Tibial nerve (tissue), 4 donors: ENCODE measurements at places on chromosomes 11 and 22. TPM values are rescaled to one million over a fixed set of nuclear protein-coding genes. Genes with fewer than 3 reads are reported as not detected.

GRCh38 chr11:84686716-84687115, 940.4 kb downstream of the DLG2 start:
- no peak for DNase-seq

- DNase-seq, result no peak
Measured at GRCh38 chr11:104799251-104799650, 99.0 kb downstream of the CASP12 start.

- no peak for DNase-seq
Measured at GRCh38 chr11:66856496-66857233, at the start of gene LRFN4. Gene LRFN4 (plus strand): TSS chr11:66857064. CDS start chr11:66857745, 681 bp downstream.

DNA sequence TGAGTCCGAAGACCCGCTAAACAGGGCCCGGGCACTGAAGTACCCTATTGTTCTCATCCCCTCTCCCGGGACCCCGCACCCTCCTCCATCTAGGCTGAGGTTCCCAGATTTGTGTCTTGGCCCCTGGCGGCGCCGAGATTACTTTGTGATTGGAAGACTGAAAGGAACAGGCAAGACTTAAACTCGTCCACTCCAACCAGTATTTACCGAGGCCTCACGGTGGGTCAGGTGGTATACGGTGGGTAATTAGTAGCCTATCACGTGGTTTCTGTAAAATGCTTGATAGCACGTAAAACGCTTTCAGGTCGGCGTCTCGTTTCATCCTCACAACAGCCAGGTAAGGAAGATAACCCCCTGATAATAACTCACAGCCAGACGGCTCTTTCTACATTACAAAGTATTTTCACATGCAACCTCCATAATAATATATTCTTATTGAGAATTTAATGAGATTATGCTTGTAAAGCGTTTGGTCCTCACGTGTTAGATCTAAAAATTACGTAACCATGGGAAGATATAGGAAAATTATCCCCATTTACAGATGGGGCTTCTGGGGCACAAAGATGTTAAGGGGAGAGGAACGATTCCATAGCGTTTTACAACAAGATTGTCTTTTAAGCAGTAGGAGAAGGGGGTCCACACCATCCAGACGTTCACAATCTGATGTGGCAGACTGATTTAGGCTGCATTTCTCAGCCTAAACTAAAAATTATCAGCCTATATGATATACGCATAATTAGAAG, 642 bp upstream of the PIK3C2A start:
- no peak for DNase-seq

- DNase-seq, result no peak
Measured at GRCh38 chr11:100874203-100874602, 187.1 kb downstream of the ARHGAP42 start.

DNA sequence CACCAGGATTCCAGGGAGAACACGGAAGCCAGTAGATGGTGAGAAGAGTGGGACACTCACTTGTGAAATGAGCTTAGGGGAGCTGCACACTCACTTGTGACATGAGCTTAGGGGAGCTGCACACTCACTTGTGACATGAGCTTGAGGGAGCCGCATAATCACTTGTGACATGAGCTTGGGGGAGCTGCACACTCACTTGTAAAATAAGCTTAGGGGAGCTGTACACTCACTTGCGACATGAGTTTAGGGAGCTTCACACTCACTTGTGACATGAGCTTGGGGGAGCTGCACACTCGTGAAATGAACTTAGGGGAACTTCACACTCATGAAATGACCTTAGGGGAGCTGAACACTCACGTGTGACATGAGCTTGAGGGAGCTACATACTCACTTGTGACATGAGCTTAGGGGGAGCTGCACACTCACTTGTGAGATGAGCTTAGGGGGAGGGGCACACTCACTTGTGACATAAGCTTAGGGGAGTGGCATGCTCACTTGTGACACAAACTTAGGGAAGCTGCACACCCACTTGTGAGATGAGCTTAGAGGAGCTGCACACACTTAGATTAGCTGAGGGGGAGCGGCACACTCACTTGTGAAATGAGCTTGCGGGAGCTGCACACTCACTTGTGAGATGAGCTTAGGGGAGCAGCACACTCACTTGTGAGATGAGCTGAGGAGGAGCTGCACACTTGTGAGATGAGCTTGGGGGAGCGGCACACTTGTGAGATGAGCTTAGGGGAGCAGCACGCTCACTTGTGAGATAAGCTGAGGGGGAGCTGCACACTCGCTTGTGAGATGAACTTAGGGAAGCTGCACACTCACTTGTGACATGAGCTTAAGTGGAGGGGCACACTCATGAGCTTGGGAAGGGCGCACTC, 59.0 kb downstream of the NCAPD3 start:
- DNase-seq, result no peak

DNA sequence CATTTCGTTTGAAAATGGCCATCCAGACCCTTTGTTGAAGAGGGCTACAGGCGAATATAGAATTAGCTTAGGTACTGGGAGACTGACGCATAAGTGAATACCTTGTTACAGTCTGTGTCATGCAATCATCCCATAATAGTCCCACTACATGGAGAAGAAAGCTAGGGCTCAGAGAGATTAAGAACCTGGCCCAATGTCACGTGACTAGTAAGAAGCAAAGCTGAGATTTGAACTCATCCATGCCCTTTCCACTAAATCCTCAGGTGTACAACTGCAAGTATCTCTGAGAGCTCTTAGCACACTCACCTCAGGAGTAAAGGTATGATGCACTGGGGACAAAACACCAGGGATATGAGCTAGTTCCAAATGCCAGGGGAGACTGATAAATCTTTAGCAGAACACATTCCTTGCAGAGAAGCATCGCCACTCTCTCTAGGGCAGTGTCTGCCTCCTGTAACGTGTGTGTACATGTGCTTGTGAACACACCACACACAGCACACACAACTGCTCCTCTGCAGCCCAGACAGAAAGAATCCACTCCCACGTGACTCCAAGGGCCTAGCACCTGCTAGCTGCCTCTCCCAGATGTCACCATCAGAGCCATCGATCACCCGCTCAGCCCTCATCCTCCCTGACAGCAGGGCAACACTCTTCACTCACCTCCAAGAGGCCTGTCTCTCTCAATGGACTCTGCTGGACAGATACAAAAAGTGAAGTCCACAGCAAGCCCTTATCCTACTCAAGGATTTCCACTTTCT, 402.8 kb downstream of the NXPE2 start:
- DNase-seq, result no peak

GRCh38 chr11:112268406-112268805, 7.7 kb upstream of the PLET1 start:
- no peak for DNase-seq

- no peak for DNase-seq
Measured at GRCh38 chr11:71423181-71423790, 24.9 kb downstream of the DHCR7 start.

GRCh38 chr11:25910086-25910485, 421.8 kb upstream of the ANO3 start:
- DNase-seq, result no peak

- DNase-seq, result no peak
Measured at GRCh38 chr22:50206599-50206998, 5.8 kb downstream of the SELENOO start.

DNA sequence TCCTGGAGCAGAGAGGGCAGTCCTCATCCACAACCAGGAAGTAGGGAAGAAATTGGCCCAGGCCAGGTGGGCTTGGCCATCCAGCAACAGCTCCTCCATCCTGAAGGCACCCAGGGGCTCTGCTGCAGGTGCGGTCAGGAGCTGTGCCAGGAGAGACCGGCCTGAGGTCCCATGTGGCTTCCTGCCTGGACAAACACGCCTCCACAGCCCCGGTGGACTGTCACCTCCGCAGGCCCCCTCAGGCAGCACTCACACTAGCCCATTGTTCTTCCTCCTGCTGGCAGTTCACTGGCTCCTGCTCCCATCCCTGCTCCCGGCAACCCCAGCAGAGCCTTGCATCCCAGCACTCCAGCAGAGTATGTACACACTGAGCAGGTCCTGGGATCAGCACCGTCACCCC, 16.0 kb upstream of the POU2AF1 start:
- no peak for DNase-seq

DNA sequence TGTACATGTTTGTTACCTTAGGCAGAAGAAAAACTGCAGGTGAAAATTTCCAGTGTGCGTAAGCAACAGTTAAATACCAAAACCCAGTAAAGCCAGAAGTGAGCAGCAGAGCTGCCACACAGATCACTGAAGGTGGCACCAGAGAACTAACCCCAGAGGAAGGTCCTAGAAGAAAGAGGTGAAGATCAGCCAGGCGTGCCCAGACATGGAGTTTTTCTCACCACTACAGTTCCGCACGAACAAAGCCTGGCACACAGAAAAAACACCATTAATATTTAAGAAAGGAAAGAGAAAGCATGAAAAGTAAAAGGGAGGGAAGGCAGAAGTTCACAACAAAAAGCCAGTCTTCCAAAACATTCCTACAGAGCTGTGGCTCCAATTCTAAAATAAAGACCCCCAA, 60.7 kb downstream of the STK33 start:
- DNase-seq, result no peak

DNA sequence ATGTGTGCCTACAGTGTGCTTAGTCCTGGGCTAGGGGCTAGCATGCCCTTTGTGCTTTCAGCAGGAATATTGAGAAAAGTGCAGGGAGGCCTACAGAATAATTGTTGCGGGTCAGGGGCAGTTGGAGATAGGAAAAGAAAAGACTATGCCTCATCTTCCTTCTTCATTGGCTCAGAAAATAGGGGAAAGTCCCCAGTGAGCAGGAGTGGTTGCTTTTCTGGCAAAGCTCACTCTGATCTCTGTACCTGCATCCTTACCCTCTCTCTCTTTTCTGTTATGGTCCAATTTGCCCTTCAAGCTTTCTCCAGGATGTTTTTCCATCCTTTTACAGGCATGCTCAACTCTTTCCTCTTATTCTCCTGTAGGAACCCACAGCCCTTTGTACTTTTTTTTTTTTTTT, 29.5 kb upstream of the RRM1 start:
- no peak for DNase-seq

DNA sequence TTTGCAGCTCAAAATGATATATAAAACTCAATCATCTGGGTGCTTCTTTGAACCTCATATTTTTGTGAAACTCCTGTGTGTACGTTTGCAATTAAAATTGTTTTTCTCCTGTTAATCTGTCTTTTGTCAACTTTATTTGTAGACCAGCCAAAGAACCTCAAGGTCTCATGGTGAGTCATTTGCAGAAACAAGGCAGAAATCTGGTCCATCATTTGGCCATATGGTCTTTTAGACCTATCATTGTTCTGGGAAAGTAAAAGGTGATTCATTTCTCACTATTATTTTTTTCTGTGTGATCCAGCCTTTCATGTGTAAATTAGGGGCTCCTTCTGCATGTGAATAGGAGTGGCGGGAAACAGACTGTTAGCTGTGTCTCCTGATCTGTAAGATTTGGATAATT, 399.1 kb upstream of the DDI1 start:
- DNase-seq, result no peak

The SLC25A22 gene
- total RNA-seq, result 17.5 TPM

The MADD gene
- 49.4 TPM for total RNA-seq

The HEPHL1 gene
- not detected for total RNA-seq

The LRRC56 gene
- 0.22 TPM for total RNA-seq

The POLR3H gene
- total RNA-seq, result 26.9 TPM

The NXPE4 gene
- total RNA-seq, result not detected

The APOBEC3F gene
- 4.4 TPM for total RNA-seq

The HOATZ gene
- not detected for total RNA-seq

The MYOD1 gene
- not detected for total RNA-seq

The PHOX2A gene
- not detected for total RNA-seq

The B3GAT3 gene
- total RNA-seq, result 45.9 TPM

The SHISAL1 gene
- 0.59 TPM for total RNA-seq
